HEK293T (cell line): ENCODE measurements at places on chromosomes 4 and X.

DNA sequence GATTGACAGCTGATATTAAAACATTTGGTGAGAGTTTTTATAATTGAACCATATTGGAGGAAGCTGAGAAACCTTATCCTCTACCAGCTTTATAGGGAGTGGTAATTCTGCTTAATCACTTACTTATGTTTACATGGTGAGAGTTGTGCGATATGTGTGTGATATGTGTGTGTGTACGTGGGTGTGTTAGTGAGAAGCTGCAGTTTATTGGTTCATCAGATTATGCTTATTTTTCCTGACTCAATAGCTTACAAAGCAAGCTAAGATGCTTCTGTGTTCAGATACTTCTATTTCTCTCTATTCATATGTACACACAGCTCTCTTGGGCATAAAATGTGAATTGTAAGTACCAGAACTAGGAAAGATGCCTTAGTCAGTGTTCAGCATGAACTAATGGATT, 343.7 kb downstream of the GRIA2 start:
- no peak for DNase-seq

DNA sequence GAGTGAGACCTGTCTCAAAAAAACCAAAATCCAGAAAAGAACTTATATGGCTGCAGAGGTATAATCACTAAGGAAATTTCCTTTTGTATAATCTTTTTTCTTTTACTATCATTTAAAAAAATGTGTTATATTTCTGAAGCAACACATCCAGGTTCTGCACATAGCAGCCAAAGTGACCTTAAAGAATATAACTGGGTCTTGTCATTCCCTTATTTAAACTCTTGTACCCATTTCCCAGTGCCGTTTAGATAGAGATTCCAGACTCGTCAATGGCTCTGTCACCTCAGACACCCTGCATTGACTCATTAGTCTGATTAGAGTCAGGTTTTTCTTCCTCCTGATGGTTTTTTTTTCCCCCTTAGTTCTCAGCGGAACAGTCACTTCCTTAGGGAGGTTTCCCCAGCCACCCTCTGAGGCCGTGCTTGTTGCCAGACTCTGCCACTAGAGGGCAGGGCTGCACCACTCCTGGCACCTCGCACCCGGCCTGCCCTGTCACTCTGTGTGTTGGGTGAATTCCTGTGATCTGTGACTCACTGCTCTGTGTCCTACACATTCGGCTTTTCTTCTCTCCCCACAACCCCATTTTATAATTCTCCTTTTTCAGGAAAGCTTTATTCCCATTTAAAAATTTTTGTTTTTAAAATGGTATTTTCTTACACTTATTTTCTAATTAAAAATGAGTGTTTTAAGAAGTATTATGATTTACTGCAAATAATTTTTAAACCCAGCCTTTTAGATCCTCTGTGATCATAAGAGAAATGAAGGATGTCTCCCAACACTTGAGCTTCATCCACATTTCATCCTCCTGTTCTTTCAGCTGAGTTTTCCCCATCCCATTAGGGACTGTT, 32.1 kb downstream of the HTT start:
- peak; percentile 92 for DNase-seq

GRCh38 chr4:175394208-175394607, 417.9 kb downstream of the GPM6A start:
- no peak for DNase-seq

GRCh38 chr4:56655627-56656345, 25.3 kb downstream of the HOPX start:
- DNase-seq, result peak; percentile 44

DNA sequence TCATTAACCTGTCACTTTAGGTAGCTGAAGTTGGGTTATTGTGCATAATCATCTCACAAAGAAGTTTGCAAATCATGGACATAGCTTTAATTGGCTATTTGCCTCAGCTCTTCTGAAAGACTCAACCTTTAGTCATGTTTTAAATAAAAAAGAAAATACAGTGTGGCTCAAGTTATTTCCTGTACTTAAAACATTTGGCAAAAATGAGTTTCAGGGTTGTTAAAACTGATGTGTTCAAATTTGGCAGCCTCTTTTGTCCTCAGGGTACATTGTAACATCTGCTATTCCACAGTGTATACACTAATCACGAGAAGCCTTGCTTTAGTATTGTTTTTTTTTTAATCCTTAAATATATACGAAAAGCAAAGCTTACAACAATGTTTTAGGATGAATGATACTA, 31.5 kb upstream of the HPGD start:
- DNase-seq, result no peak

DNA sequence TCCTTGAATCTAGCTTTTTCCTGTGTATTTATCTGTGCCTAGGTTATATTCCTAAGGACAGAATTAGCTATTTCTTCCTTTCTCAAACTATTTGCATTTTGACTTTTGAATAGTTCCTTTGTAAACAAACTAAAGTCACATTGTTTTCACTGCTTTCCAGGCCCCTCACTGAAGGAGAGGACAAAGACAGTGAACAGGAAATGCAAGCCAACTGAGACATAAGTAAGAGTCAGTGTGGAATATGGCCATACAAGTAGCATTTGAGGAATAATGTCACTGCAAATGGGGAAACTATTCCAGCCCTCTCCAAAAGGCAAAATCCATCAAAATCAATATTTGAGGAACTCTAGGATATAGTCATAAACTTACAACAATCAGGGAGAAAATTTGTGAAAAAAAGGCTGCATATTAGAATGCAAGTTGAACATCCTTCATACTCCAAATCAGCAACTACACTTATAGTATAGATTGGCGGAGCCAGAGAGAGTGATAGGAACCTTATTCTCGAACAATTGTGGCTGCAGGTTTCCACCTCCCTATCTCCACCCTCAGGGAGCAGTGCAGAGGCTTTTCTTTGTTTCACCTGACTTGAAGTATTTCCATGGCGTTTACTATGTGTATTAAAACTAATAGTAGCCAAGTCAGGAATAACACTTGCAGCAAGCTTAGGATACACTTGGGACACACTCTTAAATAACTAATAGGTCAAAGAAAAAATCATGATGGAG, 1110.4 kb upstream of the ADGRL3 start:
- DNase-seq, result no peak

- DNase-seq, result no peak
Measured at GRCh38 chrX:153595859-153596857, 2.8 kb downstream of the CCNQ start.

- DNase-seq, result no peak
Measured at GRCh38 chr4:144709793-144710525, 64.0 kb downstream of the HHIP start.
